T1000 (cell line): ENCODE measurements at places on chromosomes 5 and 9.

GRCh38 chr5:65728218-65728617, 6.2 kb downstream of the NLN start:
- DNase-seq = no peak

DNA sequence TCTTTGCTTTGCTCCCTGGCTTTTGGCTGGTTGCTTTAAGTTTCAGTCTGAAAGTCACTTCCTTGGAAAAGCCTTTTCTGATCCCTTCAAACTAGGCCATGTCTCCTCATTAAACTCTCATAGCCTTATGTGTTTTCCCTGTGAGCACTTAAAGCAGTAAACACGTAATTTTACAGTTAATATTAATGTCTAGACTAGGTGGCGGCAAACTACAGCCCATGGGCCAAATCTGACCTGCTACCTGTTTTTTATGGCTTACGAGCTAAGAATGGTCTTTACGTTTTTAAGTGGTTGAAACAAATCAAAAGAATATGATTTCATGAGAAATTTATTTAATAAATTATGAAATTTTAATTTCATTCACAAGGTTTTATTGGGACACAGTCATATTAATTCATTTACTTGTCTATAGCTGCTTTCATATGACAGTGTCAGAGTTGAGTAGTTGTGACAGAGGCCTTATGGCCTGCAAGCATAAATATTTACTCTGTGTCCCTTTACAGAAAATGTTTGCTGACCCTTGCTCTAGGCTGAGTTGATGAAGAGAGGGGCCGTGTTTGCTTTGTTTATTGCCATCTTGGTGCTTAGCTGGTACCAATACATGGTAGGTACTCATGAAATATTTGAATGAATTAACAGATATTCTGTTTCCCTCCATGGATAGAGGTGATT, 7.4 kb downstream of the SLC44A1 start:
- no peak for DNase-seq

DNA sequence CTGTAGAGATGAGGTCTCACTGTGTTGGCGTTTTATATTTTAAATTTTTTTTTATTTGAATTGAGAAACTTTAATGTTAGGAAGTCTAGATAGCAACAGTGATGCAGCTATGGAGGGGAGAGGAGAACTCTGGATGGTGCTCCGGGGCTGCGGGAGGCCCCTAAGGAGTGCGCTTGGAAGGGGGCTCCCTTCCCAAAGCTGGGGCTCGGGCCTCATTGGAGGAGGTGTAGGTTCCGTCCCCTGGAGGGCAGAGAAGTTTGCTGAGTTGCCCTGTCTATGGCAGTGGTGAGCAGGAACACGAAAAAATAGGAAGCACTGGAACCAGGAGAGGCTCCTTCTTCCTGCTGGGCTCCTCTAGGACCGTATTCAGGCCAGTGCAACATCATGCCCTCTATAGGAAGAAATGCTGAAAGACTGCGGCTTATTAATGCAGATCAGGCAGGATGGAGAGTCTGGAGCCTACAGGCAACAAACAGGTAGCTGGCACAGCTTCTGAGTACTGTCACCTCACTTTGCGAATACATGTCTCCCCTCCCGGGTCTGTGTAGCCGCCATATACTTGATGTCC, 16.1 kb downstream of the AHRR start:
- no peak for DNase-seq

- DNase-seq = no peak
Observed at GRCh38 chr5:180394031-180394636, 41.0 kb upstream of the GFPT2 start.

GRCh38 chr9:92035687-92036410, 79.4 kb downstream of the SPTLC1 start:
- no peak for DNase-seq

GRCh38 chr9:85016384-85017006, 347.0 kb downstream of the NTRK2 start:
- no peak for DNase-seq

GRCh38 chr5:82785882-82786509, 291.2 kb downstream of the TMEM167A start:
- no peak for DNase-seq

DNA sequence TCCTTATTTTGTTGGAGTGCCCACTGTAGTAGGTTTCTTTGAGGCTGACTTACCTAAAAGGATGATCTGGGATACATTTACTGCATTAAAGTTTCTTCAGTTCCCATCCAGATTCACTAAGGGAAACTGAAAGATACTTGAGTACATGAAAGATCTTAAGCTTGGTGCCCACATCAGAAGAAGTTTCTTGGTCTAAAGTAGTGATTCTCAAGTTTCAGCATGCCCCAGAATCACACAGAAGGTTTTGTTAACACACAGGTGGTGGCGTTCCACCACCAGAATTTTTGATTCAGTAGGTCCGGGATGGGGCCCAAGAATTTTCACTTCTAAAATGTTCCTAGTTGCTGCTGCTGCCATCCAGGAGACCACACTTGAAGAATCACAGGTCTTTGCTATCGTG, 171.0 kb downstream of the ZNF462 start:
- DNase-seq = no peak

DNA sequence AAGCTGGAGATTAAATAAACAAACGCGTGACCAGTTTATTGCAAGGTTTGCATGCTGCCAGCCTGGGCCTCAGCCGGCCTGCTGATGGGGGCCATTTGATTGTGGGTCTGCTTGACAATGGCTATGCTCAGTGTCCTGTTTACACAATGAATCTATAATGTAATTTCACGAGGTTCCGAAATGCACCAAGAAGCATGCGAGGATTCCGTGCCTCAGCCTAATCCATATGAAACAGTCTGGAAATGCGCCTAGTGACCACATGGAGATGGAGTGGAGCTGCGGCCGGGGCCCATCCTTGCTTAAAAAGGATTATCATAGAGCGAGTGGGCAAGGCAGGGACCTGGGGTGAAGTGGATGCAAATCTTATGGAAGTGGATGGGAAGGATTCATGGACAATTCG, 382.4 kb downstream of the CDK5RAP2 start:
- no peak for DNase-seq

GRCh38 chr5:43017428-43017815, 22.7 kb downstream of the ANXA2R start:
- no peak for DNase-seq

GRCh38 chr9:38088006-38088925, 19.2 kb upstream of the SHB start:
- peak; percentile 9 for DNase-seq

GRCh38 chr9:34578241-34579103, 11.1 kb downstream of the CNTFR start:
- DNase-seq = no peak

DNA sequence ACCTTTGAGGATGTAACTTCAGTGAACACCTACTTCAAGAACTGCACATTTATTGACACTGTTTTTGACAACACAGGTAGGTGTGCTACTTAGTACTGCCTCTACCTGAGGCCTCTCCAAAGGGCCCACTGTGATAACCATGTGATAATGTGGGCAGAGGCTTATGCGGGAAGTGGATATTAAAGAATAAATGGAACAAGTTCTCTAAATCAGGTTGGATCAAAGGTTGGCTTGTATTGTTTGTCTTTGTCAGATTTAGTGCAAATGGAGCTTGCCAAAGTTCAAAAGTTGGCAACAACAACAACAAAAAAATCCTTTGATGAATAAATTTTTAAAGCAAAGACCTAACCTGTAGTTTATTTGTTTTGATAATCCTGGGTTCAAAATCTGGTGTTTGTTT, 104.2 kb upstream of the IQGAP2 start:
- no peak for DNase-seq

DNA sequence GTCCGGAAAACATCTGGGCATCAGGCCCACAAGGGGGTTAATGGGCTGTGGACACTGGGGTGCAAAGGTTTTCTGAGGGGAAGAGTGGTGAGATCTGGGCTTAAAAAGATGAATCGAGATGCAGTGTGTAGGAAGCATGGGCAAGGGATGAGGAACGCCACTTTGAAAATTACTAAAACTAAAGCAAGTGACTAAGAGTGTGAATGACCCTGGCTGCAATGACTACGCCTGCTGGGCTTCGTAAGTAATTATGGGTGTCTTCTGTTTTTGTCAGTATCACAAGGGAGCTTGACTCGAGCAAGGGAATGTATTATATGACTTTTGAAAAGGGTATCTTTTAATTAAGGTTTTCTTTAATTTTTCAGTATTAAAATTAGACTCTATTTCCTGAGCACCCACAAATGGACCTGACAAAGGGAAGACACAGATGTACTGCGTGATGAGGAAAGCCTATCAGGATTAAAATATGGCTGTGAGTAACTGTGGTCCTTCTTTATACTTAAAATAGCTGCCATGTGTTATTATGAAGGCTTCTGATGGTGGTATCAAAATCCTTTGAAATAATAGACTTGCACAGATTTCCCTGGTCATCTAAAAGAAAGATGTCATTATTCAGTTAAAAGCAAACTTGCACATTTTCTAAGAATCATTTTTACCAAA, 4.2 kb downstream of the CTXN3 start:
- DNase-seq = no peak

DNA sequence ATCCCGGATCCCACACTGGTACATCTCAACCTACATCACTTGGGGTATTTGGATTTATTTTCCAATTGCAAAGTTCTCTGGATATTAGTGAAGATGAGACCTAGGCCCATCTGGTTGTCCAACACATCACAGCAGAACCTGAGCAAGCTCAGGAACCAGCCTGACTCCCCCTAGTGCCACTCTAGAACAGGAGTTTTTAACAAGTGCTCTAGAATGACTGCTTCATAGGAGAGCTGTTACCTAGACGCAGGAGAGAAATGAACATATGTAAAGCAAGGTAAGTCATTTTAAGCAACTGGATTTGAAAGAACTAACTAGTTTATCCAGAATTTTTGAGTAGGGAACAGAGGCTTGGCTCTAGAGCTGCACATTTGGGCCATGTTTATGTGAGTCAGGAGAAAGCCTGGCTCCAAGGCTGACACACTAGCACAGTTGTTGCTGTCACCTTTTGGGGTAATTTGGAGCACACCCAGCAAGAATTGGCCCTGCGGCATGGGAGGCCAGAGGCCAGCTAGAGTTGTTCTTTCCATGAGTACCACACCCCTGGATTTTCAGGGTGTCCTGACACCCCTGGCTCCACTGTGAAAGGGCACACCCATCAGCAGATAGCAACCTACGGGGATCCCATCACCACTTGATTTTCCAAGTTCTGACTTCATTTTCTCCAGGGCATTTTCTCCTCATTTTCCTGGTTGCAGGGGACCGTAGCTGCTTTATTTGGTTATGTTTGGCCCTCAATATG, 110.9 kb upstream of the LPAR1 start:
- DNase-seq = no peak

- DNase-seq = no peak
Observed at GRCh38 chr5:40033009-40033408, 608.2 kb upstream of the DAB2 start.

DNA sequence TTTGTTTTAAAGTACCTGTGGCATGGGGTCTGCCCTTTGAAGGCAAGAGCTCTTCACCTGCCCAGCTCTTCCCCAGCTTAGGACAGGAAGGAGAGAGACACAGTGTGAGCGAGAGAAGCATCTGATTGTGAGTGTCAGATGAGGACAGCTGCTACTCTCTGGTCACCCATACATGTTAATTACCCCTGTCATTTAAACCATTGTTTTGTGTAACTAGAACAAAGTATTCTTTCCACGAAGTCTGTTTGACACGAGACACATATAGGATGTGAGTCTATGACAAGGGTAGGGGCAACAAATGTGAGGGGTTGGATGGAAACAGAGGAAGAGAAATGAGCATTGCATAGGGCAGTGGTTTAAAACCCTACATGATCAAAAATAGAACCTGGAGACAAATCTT, 3.0 kb upstream of the CD274 start:
- DNase-seq = no peak

DNA sequence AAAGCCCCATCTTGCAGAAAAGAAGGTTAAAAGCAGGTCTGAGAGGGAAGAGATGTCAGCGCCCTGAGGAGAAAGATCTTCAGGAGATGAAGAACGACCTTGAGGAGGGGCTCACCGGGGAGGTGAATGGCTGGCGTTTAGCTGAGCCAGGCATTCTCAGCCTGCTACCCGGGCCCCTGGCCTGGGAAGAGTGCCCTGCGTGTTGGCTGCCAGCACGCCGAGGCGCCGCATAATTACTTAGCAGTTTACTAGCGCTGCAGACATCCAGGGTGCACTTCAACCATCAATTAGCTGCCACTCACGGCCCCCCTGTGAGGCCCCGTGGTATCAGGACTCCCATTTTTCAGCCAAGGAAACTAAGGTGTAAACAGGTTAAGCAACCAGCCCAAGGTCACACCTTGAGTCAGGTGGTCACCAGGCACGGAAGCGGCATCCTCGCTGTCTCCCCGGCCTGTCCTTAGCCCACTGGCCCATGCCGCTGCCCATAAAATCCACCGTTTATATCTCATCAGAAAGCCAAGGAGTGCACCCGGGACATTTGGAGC, 551.9 kb downstream of the BNC2 start:
- no peak for DNase-seq

- no peak for DNase-seq
Observed at GRCh38 chr9:101951598-101951997, 213.2 kb upstream of the GRIN3A start.

DNA sequence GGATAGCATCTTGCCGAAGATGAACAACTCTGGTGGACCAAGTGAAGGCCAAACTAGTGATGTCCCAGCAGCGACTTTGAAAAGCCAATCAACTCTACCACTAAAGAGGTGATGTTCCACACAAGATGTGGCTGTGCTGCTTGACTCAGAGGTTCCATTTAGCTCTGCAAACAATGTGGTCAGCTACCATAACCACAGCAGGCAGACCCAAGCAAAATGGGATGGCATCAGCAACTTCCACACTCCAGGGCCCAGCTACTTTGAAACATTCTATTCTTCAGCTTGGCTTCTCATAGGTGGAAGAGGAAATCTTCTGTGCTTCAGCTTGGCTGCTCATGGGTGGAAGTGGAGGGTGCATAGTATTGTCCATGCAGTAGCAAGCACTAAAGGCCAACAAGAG, 70.5 kb downstream of the IRX2 start:
- DNase-seq = no peak

DNA sequence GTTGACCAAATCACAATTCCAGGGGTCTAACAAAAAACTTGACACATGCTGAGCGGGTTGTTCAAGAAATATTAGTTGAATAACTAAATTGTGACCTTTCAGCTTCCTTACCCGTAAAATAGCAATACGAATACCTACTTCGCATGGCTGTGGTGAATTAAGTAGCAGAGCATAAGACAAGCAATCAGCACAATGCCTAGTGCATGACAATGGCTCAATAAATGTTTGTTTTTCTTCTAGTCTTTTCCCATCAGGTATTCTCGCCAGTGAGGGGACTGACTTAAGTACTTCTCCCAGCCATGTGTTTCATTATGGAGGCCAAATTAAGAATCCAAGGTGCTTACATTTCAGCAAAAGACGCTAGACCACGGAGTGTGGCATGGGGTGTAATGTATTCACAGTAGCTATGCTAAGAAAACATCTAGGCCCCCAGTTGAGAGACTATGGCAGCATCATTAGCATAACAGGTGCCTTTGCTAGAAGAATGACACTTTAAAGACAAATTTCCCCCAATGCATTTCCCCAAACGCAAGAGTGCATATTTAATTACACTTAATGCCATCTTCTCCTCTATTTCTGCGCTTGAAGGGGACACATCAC, 145.9 kb downstream of the ASTN2 start:
- no peak for DNase-seq

- DNase-seq = no peak
Observed at GRCh38 chr5:23389291-23390101, 117.9 kb upstream of the PRDM9 start.
